ENCODE measurements at places on chromosomes 12 and 14. TPM values are rescaled to one million over a fixed set of nuclear protein-coding genes. Genes with fewer than 3 reads are reported as not detected.
A peak's percentile ranks its signal among the peaks of the same experiment; 100 is the strongest.

DNA sequence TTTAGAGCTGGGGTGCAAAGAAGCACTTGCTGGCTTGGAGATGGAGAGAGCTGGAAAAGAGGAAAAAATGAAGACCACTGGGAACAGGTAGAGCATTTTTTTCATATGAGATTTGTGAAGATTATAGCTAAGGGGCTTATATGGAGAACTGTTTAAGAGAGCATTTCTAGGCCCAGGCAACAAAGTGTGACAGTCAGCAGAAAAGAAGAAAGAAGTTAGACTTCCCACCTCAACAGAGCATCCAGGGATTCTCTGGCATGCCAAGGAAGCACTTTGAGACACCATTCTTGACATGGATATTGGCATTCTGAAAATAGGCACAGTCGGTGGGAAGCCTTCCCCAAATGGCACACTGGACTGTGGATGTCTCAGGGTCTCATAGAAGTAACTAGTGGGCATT lies 195.5 kb downstream of the KLHL28 start:
- no peaks in the 10 kb centered on the region for H3K27me3 ChIP-seq
- no peak for DNase-seq
- no peaks in the 10 kb centered on the region for H3K36me3 ChIP-seq
- no peak overlapping the region for H3K27ac ChIP-seq
- H3K4me1 ChIP-seq, result no peaks in the 10 kb centered on the region

- no peaks in the 10 kb centered on the region for H3K27me3 ChIP-seq
- H3K4me1 ChIP-seq, result no peaks in the 10 kb centered on the region
Observed at GRCh38 chr14:32129124-32129523, 52.0 kb downstream of the ARHGAP5 start.

DNA sequence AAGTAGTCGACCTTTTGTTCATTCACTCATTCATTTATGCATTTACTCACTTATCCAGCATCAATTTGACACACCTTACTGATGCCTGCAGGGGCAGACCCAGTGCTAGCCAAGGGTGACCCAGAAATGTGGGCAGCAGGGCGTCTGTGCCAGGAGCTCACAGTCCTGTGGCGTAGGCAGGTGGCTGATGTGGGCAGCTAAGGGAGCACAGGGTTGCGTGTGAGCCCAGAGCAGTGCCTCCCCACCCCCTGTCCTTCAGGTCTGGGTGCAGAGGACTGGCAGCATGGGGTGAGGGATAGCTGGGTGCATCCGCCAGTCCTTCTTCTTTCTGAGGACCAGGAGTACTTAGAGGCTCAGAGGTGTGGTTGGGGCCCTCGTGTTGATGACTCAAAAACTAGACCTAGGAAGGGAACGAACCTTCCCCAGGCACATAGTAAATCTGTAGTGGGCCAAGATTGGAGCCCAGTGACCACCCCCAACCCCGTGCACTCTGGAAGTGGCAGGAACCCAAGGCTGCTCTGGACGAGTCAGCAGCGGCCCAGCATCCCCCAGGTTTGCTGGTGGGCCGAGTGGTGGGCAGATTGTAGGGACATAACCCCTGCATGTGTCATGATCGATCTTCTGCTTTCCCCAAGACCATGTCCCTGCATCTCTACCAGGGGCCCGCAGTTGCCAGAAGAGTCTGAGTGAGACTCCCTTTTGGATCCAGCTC lies 63.9 kb downstream of the BEGAIN start:
- no peaks in the 10 kb centered on the region for H3K27me3 ChIP-seq
- no peak overlapping the region for H3K4me3 ChIP-seq
- H3K27ac ChIP-seq, result no peak overlapping the region

DNA sequence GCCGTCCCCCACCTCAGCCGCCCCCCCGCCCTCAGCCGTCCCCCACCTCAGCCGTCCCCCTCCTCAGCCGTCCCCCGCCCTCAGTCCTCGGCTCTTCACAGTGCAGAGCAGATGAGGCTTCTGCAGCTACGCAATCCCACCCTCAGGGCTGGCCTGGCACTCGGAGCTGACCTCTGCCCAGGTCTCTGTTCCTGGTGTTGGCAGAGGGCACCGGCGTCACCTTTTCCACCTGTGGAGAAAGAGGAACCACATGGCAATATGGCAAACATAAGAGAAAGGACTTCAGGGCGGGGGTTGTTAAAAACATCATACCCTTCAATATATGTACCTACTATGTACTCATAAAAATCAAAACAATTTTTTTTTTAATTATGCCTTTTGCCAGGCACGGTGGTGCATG lies 45.8 kb downstream of the MLXIP start:
- no peaks in the 10 kb centered on the region for H3K4me1 ChIP-seq
- H3K27me3 ChIP-seq, result no peaks in the 10 kb centered on the region
- peaks cover under 1% of the 10 kb centered on the region for H3K36me3 ChIP-seq
- no peak overlapping the region for H3K27ac ChIP-seq
- H3K4me3 ChIP-seq, result no peak overlapping the region
- no peak for DNase-seq

The SLC38A4 gene
- 0.21 TPM for total RNA-seq

The ESRRB gene
- total RNA-seq, result 13.6 TPM

DNA sequence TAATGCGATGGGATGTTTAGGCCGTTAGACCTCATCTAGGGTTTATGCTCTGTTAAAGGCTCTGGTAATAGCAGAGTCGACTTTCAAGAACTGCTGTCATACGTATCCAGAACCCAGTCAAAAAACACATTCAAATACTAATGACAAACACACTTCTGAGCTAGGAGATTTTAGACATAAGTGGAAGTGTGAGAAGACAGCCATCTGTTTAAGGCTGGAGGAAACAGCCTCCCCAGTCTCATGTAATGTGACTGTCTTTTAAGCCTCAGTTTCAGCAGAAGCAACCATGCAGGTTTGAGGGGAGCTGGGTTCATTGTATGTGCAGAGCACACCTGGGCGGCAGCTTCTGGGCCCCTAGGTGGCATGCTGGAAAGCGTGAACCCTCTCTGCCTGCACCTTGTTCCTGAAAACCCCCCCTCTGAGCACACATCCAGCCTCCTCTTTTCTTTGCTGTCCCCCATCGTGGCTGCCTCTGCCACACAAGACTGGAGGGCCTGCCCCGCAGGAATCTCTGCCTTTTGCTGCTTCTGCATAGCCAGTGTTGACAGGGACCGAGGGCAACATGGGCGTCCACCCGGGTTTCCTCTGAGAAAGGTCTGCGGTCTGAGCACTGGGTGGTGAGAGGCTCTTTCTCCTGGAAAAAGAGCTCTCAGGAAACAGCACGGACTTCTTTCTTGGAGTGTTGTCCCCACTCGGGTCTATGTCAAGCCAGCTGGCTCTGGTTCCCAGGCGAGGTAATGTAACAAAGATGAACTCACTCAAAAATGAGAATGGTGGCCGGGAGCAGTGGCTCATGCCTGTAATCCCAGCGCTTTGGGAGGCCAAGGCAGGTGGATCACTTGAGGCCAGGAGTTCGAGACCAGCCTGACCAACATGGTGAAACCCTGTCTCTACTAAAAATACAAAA lies 11.6 kb downstream of the WNT5B start:
- H3K36me3 ChIP-seq, result peaks cover 9% of the 10 kb centered on the region
- no peak for DNase-seq
- no peaks in the 10 kb centered on the region for H3K27me3 ChIP-seq
- H3K4me3 ChIP-seq, result no peak overlapping the region

- no peak overlapping the region for H3K4me3 ChIP-seq
- no peaks in the 10 kb centered on the region for H3K36me3 ChIP-seq
- H3K27ac ChIP-seq, result no peak overlapping the region
- DNase-seq, result no peak
Observed at GRCh38 chr12:46676797-46677520, 148.8 kb downstream of the SLC38A4 start.

DNA sequence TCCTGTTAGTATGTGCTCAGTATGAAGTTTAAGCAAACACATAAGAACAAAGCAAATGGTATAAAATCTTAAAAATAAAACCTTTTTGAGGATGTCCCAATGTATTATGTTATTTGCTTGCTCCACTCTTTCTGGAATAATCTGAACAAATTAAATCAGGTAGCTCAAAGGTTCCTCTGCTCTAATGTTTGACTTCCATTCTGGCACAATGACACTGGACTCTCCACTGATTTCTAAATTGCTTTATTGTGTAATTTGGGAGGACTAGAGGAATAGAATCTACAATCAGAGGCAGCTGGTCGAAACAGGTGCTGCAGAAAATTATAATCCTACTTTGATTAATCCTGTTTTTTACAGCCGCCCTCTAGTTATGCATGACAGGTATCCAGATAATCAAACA lies 523.7 kb upstream of the FOXG1 start:
- H3K4me1 ChIP-seq, result no peaks in the 10 kb centered on the region
- no peak for DNase-seq
- H3K4me3 ChIP-seq, result no peak overlapping the region
- H3K27ac ChIP-seq, result no peak overlapping the region
- H3K27me3 ChIP-seq, result no peaks in the 10 kb centered on the region

DNA sequence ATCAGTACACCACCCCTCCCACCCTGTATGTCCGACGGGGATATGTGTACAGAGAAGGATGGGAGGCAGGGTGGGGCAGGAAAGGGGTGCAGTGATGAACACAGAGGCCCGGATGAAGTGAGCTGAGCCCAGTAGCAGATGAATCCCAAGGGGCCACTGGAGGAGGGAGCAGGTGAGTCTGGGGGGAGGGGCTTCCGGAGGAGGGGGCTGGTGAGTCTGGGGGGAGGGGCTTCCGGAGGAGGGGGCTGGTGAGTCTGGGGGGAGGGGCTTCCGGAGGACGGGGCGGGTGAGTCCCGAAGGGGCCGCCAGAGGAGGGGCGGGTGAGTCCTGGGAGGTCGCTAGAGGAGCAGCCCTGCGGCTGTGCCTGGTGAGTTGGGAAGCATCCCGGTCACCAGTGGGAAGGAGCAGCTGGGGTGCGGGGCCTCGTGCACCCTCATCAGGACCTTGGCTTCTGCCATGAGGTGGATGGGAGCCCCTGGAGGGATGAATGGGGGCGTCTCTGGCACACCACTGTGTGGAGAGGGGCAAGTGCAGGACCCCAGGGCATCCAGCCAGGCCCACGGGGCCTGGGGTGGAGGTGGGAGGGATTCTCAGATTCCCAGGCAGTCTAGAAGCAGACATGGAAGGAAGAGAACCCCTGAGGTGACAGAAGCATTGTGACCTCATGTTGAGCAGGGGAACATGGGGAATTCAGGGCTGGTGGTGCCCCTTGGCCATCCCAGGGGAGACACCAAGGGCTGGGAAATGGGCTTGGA lies 14.0 kb downstream of the BEGAIN start:
- no peak overlapping the region for H3K4me3 ChIP-seq
- H3K4me1 ChIP-seq, result no peaks in the 10 kb centered on the region
- no peak for DNase-seq

- no peak overlapping the region for H3K4me3 ChIP-seq
- H3K36me3 ChIP-seq, result no peaks in the 10 kb centered on the region
- no peak for DNase-seq
- H3K4me1 ChIP-seq, result peaks cover 8% of the 10 kb centered on the region
- H3K27ac ChIP-seq, result no peak overlapping the region
- H3K27me3 ChIP-seq, result peaks cover 6% of the 10 kb centered on the region
Observed at GRCh38 chr14:74616996-74617700, 5.1 kb upstream of the LTBP2 start.

The TMEM121 gene
- 6.8 TPM for total RNA-seq

The ATL1 gene
- total RNA-seq, result 1.5 TPM

- no peak overlapping the region for H3K4me3 ChIP-seq
- H3K4me1 ChIP-seq, result peaks cover 16% of the 10 kb centered on the region
- no peaks in the 10 kb centered on the region for H3K36me3 ChIP-seq
- no peak overlapping the region for H3K27ac ChIP-seq
- DNase-seq, result no peak
Observed at GRCh38 chr12:103676893-103677292, 89.8 kb downstream of the STAB2 start.

The ERC1 gene
- total RNA-seq, result 46.3 TPM

- H3K27ac ChIP-seq, result no peak overlapping the region
- H3K4me3 ChIP-seq, result no peak overlapping the region
- H3K36me3 ChIP-seq, result no peaks in the 10 kb centered on the region
- no peak for DNase-seq
- H3K27me3 ChIP-seq, result no peaks in the 10 kb centered on the region
Observed at GRCh38 chr14:24630872-24631477, 3.0 kb downstream of the GZMB start.

DNA sequence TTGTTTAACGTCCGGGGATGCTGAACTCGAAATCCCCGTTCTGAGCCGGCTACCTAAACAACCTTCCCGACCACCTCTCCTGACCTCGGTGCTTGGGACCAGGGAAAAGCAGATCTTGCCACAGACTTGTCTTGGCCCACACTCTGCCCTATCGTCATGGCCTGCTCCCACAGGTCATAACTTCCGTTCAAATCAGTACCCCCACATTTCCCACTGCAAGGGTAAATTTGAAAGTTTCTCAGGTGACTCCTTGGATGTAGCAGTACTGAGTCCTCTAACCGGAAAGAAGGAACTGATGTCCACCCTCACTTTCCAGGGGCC lies 612 bp upstream of the RBM23 start:
- peaks cover 30% of the 10 kb centered on the region for H3K36me3 ChIP-seq
- DNase-seq, result no peak
- H3K4me1 ChIP-seq, result peaks cover 7% of the 10 kb centered on the region
- H3K4me3 ChIP-seq, result peak overlapping the region; percentile 16

DNA sequence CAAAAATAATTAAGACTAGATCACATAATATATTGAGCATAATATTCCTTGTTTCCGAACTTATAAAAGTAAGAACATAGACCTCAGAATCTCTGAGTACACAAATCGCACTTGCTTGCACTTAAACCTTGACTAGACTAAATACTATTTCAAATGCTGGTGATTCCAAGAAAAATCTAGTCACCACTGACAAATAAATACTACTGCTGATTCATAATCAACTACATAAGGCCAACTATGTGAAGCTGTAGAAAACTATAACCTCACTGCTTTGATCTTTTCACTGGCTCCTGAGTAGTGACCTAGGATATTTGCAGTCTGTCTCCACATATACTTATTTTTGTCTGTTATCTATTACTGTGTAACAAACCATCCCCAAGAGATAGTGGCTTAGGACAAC lies 245.4 kb downstream of the DIO2 start:
- no peaks in the 10 kb centered on the region for H3K4me1 ChIP-seq
- no peak overlapping the region for H3K4me3 ChIP-seq
- H3K27ac ChIP-seq, result no peak overlapping the region
- no peak for DNase-seq
- no peaks in the 10 kb centered on the region for H3K36me3 ChIP-seq

The ADAMTS20 gene
- total RNA-seq, result 0.33 TPM
